Psoas muscle (tissue), 8 donors: ENCODE measurements at places on chromosomes 11 and 22. TPM values are rescaled to one million over a fixed set of nuclear protein-coding genes. Genes with fewer than 3 reads are reported as not detected.

Gene TTC12
- total RNA-seq = 4.6 TPM

GRCh38 chr11:1563697-1564534 is 8.2 kb downstream of the DUSP8 start:
- no peak overlapping the region for H3K4me3 ChIP-seq
- H3K27ac ChIP-seq = peak overlapping the region; percentile 16
- H3K4me1 ChIP-seq = peaks cover 53% of the 10 kb centered on the region
- DNase-seq = peak; percentile 47
- peaks cover 35% of the 10 kb centered on the region for H3K36me3 ChIP-seq

GRCh38 chr11:124760806-124761205 is 1.3 kb downstream of the ESAM start:
- no peak for DNase-seq
- peaks cover 27% of the 10 kb centered on the region for H3K4me1 ChIP-seq
- peaks cover 60% of the 10 kb centered on the region for H3K27me3 ChIP-seq

- no peaks in the 10 kb centered on the region for H3K36me3 ChIP-seq
- H3K27me3 ChIP-seq = peaks cover 1% of the 10 kb centered on the region
- H3K4me1 ChIP-seq = no peaks in the 10 kb centered on the region
Measured at GRCh38 chr22:38338772-38339379, 21.6 kb upstream of the CSNK1E start.

Gene PAX6
- not detected for total RNA-seq

Gene SLC7A4
- not detected for total RNA-seq

DNA sequence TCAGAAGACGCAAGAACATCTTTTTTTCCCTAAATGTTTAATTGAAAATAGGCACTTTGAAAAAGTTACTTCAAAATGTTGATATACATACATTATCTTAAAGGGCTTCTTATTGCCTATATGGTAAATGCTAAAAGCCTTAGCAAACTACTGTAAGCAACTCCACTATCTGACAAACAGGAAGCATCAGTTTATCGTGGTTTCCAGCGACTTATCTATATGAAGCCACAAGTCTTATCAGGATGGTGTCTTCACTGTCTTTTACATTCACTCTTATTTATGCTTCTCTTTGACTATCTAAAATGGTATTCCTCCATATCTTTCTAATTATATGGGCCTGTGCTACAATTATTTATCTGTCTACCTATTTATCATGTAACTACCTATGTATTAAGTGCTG is 2091.9 kb downstream of the LRRC4C start:
- H3K4me3 ChIP-seq = no peak overlapping the region
- H3K36me3 ChIP-seq = no peaks in the 10 kb centered on the region

GRCh38 chr22:37951305-37951704 is 2.1 kb downstream of the C22orf23 start:
- DNase-seq = no peak
- peaks cover 16% of the 10 kb centered on the region for H3K4me1 ChIP-seq
- no peaks in the 10 kb centered on the region for H3K27me3 ChIP-seq
- H3K36me3 ChIP-seq = peaks cover under 1% of the 10 kb centered on the region

GRCh38 chr11:75851203-75851602 is 36.2 kb downstream of the UVRAG start:
- peak overlapping the region; percentile 12 for H3K4me3 ChIP-seq
- H3K27me3 ChIP-seq = no peaks in the 10 kb centered on the region
- DNase-seq = no peak
- H3K4me1 ChIP-seq = peaks cover 22% of the 10 kb centered on the region

Gene COMT
- 90.6 TPM for total RNA-seq

DNA sequence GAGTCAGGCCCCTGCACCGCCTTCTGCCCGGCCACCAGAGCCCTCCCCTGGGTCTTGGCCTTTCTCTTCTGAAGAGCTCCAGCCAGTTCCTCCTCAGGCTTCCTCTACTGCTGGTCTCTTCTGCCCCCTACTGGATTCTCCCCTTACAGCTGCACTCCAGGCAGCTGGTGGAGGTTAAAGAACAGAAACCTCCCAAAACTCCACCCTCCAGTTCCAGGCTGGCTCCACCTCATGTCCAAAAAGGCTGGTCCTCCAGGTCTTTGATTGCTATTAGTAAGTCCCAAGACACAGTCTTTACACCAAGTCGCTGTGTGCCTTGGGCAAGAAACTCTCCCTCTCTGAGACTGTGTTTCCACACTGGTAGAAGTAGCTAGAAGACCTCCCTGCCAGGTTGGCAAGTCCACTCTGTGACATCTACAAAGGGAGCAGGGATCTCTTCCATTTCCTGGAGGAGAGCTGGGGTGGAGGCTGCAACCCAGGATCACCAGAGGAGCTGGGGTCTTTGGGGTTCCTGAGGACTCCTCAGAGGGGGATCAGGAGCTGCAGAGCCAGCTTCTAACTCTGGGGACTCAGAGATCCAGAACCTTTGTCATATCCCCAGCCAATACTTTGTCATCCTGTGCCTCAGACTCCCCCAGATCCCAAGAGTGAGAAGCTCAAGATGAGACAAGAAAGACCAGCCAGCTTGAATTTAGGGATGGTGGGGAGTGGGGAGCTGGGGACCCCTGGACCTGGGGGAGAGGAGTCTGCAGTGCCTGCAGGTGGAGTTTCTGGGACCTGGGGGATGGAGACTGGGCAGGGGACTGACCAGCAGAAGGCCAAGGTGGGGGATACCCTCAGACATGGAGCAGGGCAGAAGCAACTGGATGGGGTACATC is 3.4 kb upstream of the IGLL5 start:
- peaks cover under 1% of the 10 kb centered on the region for H3K27me3 ChIP-seq
- H3K27ac ChIP-seq = no peak overlapping the region
- peak; percentile 33 for DNase-seq
- H3K36me3 ChIP-seq = no peaks in the 10 kb centered on the region
- H3K4me1 ChIP-seq = no peaks in the 10 kb centered on the region
- no peak overlapping the region for H3K4me3 ChIP-seq

DNA sequence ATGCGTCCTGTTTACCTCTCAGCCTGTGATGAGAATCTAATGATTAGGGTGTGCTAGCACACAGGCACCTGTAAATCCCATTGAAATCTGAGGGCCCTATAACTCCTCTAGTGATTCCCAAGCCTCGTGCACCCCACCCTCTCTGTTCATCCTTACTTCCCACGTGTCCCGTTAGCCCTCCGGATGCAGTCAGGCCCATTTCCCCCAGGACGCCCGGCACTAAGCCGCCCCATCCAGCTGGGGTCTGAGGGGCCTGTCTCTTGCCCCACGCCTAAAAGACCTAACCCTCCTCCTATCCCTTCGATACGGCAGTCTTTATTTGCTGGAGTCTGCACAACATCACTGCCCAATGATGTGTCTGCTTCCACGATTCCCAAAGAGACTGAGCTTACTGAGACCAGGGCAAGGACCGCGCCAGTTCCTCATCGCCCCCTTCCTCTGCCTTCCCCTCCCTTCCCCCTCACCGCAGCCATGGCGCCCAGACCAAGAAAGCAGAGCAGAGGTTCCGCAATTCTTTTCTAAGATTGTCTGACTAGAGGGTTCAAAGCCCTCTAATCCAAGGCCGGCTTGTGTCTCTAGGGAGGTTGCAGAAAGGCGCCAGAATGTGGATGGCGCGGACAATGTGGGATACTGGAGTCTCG is 1.1 kb upstream of the FADS2 start:
- peak overlapping the region; percentile 60 for H3K4me3 ChIP-seq
- peaks cover 12% of the 10 kb centered on the region for H3K4me1 ChIP-seq
- H3K27me3 ChIP-seq = no peaks in the 10 kb centered on the region
- peak overlapping the region; percentile 54 for H3K27ac ChIP-seq
- DNase-seq = no peak
- no peaks in the 10 kb centered on the region for H3K36me3 ChIP-seq

Gene MRGPRX3
- not detected for total RNA-seq

GRCh38 chr11:94507485-94507884 is 4.8 kb upstream of the C11orf97 start:
- H3K4me3 ChIP-seq = no peak overlapping the region
- no peaks in the 10 kb centered on the region for H3K27me3 ChIP-seq
- H3K36me3 ChIP-seq = no peaks in the 10 kb centered on the region
- DNase-seq = no peak
- H3K4me1 ChIP-seq = no peaks in the 10 kb centered on the region

Gene CXCR5
- 0.17 TPM for total RNA-seq

GRCh38 chr11:79055856-79056631 is 384.8 kb downstream of the TENM4 start:
- no peaks in the 10 kb centered on the region for H3K27me3 ChIP-seq
- DNase-seq = no peak
- no peaks in the 10 kb centered on the region for H3K36me3 ChIP-seq
- no peak overlapping the region for H3K27ac ChIP-seq
- H3K4me3 ChIP-seq = no peak overlapping the region
- no peaks in the 10 kb centered on the region for H3K4me1 ChIP-seq

DNA sequence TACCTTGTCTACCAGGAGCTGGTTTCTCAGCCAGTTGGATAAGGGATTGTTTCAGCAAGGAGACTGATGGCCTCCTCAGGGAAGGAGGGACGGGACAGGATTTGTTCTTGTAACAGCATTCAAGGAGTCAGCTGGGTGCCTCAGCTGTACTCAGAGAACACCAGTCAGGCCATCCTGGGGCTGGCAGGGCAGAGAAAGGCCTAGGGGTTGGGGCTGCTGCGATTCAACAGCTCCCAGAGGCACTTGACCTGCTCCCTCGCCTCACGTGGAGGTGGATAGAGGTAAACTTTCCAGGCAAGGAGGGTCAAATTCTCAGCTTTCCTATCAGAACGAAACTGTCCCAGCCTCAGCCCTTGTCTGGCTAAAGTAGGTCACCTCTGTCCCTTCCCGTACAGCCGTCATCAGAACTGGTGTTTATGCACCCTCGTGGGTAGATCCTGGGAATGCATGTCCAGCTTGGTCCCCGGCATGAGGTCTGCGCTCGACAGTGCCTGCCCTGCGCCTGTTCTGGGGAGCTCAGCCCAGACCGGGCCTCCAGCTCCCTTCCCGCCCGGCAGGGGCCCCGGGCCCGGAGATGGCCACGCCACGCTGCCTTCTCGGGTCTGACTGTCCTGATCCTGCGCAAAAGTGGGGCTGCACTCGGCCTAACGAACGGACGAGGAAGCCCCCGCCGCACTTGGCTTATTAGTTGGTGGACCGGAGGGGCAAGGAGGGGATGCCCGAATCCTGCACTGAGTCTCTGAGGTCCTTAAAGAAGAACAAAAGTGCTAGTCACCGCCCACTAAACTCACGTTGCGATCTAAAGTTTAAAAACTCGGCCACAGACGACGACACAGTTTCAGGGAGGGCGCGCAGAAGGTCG is 762 bp upstream of the CCDC134 start:
- H3K27me3 ChIP-seq = no peaks in the 10 kb centered on the region
- no peaks in the 10 kb centered on the region for H3K36me3 ChIP-seq
- peaks cover 14% of the 10 kb centered on the region for H3K4me1 ChIP-seq
- peak overlapping the region; percentile 91 for H3K4me3 ChIP-seq
- peak; percentile 44 for DNase-seq

Gene KRTAP5-1
- total RNA-seq = not detected

DNA sequence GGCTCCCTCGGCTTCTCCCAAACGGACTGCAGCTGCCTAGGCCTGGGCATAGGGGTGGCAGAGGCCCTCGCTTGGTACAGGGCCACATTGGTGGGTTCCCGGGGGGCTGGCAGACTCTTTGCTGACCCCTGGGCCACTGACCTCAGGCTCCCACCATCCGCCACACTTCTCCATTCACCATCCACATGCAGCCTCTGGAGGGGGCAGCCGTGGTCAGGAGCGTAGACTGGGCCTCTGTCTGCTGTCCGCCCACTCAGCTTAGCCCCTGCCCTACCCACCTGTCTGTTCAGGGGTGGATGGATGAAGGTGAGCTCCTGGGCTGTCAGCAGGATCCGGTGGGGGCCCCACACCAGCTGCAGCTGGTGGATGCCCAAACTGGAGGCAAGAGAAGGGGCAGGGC is 45.7 kb upstream of the LRRC32 start:
- no peak overlapping the region for H3K27ac ChIP-seq
- H3K36me3 ChIP-seq = no peaks in the 10 kb centered on the region
- DNase-seq = peak; percentile 19
- H3K4me3 ChIP-seq = no peak overlapping the region

GRCh38 chr22:23228503-23228902 is 48.2 kb downstream of the BCR start:
- peaks cover 5% of the 10 kb centered on the region for H3K27me3 ChIP-seq
- peaks cover 21% of the 10 kb centered on the region for H3K4me1 ChIP-seq
- H3K4me3 ChIP-seq = no peak overlapping the region
- no peaks in the 10 kb centered on the region for H3K36me3 ChIP-seq
- no peak overlapping the region for H3K27ac ChIP-seq

Gene OR10D3
- total RNA-seq = not detected

- H3K4me3 ChIP-seq = no peak overlapping the region
- DNase-seq = no peak
- H3K36me3 ChIP-seq = no peaks in the 10 kb centered on the region
- no peaks in the 10 kb centered on the region for H3K4me1 ChIP-seq
- no peaks in the 10 kb centered on the region for H3K27me3 ChIP-seq
Measured at GRCh38 chr11:129319201-129319600, 56.4 kb upstream of the BARX2 start.

GRCh38 chr11:57637626-57638004 is 12.1 kb downstream of the YPEL4 start:
- peak overlapping the region; percentile 68 for H3K4me3 ChIP-seq
- peak; percentile 55 for DNase-seq
- H3K27ac ChIP-seq = no peak overlapping the region
- H3K36me3 ChIP-seq = no peaks in the 10 kb centered on the region

Gene CASP12
- not detected for total RNA-seq

DNA sequence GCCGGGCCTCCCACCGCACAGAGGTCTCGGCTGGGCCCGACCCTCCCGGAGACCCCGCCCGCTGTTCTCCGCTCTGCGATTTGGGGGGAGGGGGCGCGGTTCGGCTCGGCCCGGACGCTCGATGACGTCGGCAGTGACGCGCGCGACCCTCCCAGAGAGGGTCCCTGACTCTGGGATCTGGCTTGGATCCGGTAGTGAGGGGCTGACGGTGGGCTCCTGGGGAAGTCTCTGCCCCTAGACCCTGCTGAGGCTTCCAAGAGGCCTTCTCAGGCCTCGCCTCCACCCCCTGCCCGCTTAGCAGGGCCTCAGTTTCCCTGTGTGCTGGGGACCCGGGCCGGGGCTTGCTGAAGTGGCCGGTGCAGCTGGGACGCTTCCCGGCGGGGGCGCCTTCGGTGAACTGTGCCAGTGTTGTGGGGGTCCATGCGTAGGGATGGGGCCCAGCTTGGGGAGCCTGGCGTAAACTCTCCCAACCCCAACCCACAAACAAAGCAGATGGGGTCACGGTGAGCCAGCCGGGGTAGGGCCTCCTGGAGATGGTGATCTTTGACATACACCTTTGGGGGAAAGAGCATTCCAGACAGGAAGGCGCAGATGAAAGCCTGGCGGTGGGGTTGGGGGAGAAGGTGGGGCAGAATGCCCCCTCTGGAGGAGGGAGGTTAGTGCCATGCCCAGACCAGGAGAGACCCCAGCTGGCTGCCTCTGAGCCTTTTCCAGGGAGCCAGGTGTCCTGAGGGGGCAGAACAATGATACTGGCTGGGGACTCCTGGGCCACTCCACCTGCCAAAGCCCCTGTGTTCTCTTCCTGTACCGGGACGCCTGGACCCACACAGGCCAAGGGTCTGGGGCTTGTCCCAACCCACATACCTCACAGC is 1.0 kb downstream of the B4GALNT4 start:
- no peak for DNase-seq
- H3K36me3 ChIP-seq = no peaks in the 10 kb centered on the region
- no peak overlapping the region for H3K27ac ChIP-seq
- H3K4me3 ChIP-seq = no peak overlapping the region

GRCh38 chr11:119509969-119510401 is 87.0 kb upstream of the THY1 start:
- H3K4me3 ChIP-seq = no peak overlapping the region
- no peaks in the 10 kb centered on the region for H3K4me1 ChIP-seq
- H3K27ac ChIP-seq = no peak overlapping the region
- peaks cover 21% of the 10 kb centered on the region for H3K27me3 ChIP-seq
- H3K36me3 ChIP-seq = no peaks in the 10 kb centered on the region
- peak; percentile 46 for DNase-seq

Gene SIK3
- 40.2 TPM for total RNA-seq

Gene BIRC3
- 2.8 TPM for total RNA-seq
